ENCODE measurements at places on chromosomes 7 and 10.
A peak's percentile ranks its signal among the peaks of the same experiment; 100 is the strongest.

DNA sequence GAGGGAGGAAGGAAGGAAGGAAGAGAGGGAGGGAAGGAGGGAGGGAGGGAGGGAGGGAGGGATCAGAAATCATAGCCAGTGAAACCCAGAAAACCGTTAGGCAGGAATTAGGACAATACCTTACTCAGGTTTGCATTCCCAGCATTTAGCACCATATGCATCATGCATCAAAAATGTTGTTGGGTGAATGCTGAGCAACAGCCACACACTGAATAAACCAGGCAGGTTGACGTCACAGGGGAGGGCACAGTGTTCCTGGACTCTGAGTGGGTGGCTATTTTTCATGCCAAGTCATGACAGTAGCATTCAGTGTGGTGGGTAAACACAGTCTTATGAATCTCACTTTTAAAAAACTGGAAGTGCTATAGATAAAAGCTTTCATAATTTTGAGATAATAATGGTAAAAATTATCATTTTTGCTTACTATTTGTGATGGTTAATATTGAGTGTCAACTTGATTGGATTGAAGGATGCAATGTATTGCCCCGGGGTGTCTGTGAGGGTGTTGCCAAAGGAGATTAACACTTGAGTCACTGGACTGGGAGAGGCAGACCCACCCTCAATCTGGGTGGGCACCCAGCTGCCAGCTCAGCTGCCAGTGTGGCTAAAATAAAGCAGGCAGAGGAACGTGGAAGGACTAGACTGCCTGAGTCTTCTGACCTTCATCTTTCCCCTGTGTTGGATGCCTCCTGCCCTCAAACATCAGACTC is 199.1 kb upstream of the PRKCQ start:
- no peak for DNase-seq

GRCh38 chr10:15242261-15242840 is 73.9 kb upstream of the NMT2 start:
- no peak for DNase-seq

DNA sequence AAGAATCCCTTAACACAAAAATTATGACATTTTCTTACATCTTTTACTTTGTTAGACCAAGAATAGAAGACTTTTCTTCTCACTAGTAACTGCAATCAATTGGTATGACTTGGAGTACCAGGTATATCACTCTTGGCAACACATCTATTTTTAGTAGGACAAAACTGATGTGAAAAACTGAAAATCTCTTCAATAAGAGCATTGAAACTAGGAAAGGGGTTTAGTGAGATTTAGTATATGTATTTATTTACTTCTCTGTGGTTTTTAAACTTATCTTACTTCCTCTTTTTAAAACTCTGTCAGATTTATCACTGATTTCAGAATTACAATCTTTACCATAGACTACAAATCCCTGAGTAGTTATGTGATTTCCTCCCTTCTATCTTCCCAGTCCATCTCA is 366.2 kb downstream of the PCDH15 start:
- no peak for DNase-seq

- peak; percentile 80 for DNase-seq
These were observed 88.5 kb upstream of the ATP6V0A4 start for GRCh38 chr7:138886501-138886917.

DNA sequence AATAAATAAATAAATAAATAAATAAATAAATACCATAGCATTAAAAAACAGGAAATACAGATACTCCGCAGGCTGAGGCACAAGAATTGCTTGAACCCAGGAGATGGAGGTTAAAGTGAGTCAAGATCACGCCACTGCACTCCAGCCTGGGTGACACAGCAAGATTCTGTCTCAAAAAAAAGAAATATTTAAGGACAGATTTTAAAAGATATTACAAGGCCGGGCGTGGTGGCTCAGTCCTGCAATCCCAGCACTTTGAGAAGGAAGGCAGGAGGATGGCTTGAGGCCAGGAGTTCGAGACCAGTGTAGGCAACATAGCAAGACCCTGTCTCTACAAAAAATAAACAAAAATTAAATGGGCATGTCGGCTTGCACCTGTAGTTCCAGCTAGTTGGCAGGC is 17.5 kb upstream of the SNX8 start:
- DNase-seq: no peak
